ENCODE measurements at places on chromosomes 2 and 18.
A peak's percentile ranks its signal among the peaks of the same experiment; 100 is the strongest.

- no peak for DNase-seq
Measured at GRCh38 chr2:205762881-205763280, 80.6 kb downstream of the NRP2 start.

DNA sequence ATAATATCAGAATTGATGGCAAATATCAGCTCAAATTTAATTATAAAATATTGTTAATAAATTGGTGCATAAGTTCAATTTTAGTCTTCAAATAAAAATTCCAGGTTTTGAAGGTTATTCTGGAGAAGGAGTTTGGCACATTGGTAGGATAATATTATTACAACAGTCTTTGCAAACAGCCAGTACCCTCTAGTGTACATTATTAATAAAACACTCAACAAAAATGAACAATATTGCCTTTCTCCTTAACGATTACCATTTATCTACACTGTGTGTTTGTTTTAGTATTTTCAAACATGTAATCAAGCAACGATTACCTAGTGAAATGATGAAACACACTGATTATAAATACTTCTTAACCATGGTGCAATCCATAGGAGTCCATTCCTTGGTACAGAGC is 334.0 kb upstream of the FSIP2 start:
- DNase-seq, result no peak

- DNase-seq, result no peak
Measured at GRCh38 chr2:179694963-179695362, 166.4 kb downstream of the ZNF385B start.

GRCh38 chr2:153404792-153405191 is 73.8 kb downstream of the RPRM start:
- DNase-seq, result no peak

DNA sequence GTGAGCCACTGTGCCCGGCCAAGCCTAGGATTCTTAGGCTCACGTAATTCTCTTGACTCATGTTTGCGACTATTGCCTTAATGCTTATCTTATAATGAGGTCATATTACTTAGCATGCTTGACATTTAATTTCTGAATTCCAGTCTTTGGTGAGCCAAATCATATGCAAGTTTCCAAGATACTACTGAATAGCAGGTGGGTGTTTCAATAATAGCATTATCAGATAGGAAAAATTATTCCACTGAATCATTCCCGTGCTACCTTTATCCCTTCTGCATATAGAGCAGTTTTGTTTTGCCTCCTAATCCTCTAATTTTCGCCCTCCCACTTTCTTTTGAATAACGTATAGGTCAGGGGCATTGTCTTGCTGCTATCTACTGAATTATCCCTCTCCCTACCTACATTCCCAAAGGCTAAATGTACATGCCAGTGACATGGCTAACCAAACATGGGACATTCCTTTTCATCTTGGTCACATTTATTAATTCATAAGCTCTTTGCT is 4.9 kb downstream of the DAW1 start:
- DNase-seq, result no peak

DNA sequence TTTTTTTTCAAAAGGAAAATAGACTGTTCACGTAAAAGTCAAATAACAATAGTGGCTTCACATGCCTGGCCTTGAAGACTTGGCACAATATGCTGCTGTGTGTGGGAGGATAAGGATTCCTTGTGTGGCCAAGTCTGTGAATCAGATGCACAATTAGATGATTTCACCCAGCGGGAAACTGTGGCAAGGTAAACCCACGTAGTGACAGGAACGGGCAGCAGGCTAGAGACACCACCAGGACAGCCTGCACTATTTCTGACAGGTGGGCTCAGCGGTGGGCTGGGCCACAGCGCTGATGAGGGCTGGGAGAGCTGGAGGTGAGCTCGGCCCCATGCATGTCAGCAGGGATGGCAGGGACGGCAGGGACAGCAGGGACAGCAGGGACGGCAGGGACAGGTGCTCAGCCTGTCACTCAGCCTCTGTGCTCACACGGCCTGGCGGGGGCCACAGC is 21.6 kb downstream of the SNORC start:
- no peak for DNase-seq

- no peak for DNase-seq
Measured at GRCh38 chr2:160055726-160056108, 6.7 kb downstream of the PLA2R1 start.

GRCh38 chr18:293536-293935 is 25.7 kb upstream of the THOC1 start:
- no peak for DNase-seq

- DNase-seq, result no peak
Measured at GRCh38 chr2:216606551-216607276, 26.5 kb upstream of the IGFBP2 start.

- DNase-seq, result no peak
Measured at GRCh38 chr18:59501920-59502273, 142.8 kb upstream of the LMAN1 start.

DNA sequence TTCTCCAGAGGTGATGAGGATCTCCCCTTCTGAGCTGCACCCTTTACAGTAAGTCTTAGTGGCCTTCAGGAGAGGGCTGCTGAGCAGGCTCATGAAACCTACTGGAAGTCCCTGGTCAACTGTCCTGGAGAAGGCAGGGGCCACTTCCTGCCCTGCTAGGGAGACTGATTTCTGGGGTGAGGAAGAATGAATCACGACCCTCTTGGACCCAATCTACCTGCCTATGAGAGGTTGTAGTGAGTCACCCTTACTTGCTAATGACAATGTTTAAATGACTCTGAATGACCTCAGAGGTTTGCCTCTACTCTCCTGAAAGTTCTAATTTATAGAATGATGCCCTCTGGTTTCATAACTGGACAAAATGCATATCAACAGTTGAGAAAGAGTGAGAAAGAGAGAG is 79.4 kb upstream of the FAM136A start:
- no peak for DNase-seq

DNA sequence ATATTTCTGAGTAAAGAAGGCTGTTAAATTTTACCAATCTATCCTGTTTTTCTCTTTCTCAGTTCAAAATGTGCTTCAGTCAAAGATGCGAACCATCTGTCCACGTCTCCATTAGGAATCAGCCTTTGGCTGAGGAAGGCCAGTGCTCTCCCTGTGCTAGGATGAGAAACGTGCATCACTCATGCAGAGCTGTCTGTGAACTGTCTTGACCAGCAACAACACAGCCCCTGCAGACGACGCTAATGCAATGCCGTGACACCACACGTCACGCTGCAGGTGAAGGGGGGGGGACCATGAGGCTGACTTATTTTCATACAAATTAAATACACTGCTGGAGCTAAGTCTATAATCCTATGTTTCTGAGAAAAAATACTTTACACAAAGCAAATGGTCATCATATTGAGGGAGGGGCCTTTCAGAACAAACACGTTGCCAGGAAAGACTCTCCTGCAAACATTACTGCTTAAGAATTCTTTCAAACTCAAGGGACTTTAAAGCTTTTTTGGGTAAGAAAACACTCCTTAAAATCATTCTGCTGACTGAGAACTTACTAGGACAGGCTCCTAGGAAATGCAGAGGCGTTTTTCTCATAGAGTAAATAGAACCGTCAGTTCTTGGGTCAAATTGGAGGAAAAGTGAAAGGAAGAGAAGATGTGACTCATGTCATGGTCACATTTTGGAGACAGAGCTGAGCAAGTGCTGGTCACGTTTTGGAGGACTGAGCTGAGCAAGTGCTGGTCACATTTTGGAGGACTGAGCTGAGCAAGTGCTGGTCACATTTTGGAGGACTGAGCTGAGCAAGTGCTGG is 97.0 kb downstream of the MBP start:
- DNase-seq, result no peak

- DNase-seq, result no peak
Measured at GRCh38 chr2:20621366-20622295, 29.3 kb downstream of the HS1BP3 start.

DNA sequence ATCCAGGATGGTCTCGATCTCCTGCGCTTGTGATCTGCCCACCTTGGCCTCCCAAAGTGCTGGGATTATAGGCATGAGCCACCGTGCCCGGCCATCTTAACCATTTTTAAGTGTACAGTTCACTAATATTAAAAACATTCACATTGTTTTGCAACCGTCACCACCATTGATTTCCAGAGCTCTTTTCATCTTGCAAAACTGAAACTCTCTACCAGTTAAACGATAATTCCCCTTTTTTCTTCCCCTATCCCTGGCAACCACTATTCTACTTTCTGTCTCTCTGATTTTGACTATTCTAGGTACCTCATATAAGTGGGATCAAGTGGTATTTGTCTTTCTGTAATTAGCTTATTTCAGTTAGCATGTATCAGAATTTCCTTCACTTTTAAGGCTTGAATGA is 16.8 kb upstream of the NEUROD1 start:
- DNase-seq, result no peak

DNA sequence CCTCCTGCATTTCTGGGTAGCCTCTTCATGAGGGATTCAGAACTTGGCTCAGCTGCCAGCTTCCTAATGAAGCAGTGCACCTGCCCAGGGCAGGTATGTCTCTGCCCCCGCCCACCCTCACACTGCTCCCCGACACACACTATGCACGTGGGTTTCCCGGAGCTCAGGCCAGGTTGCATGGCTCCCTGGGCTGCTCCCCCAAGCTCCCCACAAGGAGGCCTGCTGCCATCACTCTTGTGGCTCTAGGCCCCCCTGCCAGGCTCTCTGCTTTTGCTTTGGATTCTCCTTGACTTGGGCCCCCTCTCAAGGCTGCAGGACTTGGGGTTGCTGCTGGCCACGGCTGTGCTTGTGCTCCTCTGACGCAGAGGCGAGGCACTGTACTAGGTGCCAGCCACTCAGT is 43.6 kb downstream of the ADD2 start:
- no peak for DNase-seq

- DNase-seq, result no peak
Measured at GRCh38 chr2:173589604-173590275, 235.1 kb downstream of the CDCA7 start.

GRCh38 chr18:2417861-2418610 is 153.3 kb downstream of the METTL4 start:
- DNase-seq, result no peak

- no peak for DNase-seq
Measured at GRCh38 chr18:44178476-44178875, 502.2 kb upstream of the SETBP1 start.

DNA sequence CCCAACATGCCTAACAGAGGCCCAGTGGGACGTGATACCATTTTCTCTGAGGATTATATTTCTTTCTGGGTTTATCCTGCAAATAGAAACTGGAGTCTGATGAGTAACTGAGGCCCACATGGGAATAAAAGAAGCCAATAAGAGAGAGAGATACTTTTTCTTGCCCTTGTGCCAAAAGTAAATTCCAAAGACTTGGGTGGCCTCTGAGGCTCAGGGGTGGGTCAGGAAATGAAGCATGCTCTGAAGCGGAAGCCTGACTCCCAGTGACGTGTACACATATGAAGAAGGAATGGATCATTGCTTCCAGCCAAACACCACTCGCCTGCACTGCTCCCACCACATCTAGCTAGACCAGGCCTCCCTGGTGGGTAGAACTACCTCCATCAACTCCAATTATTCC is 273.6 kb upstream of the NCKAP5 start:
- no peak for DNase-seq

GRCh38 chr2:16284941-16285625 is 344.7 kb downstream of the MYCN start:
- DNase-seq, result no peak

- DNase-seq, result no peak
Measured at GRCh38 chr18:5419030-5419429, 123.5 kb upstream of the ZBTB14 start.

GRCh38 chr2:125167152-125167551 is 1142.1 kb downstream of the CNTNAP5 start:
- DNase-seq, result no peak

GRCh38 chr2:30127016-30127893 is 19.6 kb upstream of the YPEL5 start:
- no peak for DNase-seq

DNA sequence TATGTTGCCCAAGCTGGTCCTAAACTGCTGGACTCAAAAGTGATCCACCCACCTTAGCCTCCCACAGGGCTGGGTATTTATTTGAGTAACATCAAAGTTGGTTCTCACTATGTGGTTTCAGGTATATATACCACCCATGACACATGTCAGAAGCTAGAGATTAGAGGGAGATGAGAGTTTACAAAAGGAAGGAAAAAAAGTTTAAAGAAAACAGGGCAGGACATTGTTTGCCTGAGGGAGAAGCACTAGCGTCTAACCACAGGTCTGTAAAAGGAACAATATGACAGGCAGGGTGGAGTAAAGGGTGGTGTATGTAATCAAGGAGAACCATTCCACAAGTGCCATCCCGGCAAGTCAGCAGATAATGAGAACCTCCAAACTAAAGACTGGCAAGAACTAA is 8.5 kb downstream of the CEP76 start:
- no peak for DNase-seq

- peak; percentile 69 for DNase-seq
Measured at GRCh38 chr2:53786705-53787613, at the start of the genes ASB3 and ERLEC1. Gene ASB3, minus strand, starts transcription at chr2:53786953. Its CDS starts 21,381 bp downstream, at chr2:53765572. Gene ERLEC1, plus strand, starts transcription at chr2:53787044. Its CDS starts 167 bp downstream, at chr2:53787211.

- DNase-seq, result no peak
Measured at GRCh38 chr18:26022585-26022984, 67.8 kb downstream of the SS18 start.

- no peak for DNase-seq
Measured at GRCh38 chr18:4074647-4075046, 380.5 kb downstream of the DLGAP1 start.

- no peak for DNase-seq
Measured at GRCh38 chr2:99956232-99957030, 186.0 kb downstream of the AFF3 start.

- no peak for DNase-seq
Measured at GRCh38 chr18:10838553-10838952, 310.8 kb downstream of the PIEZO2 start.

GRCh38 chr18:48571639-48572384 is 33.0 kb downstream of the CTIF start:
- DNase-seq, result no peak

DNA sequence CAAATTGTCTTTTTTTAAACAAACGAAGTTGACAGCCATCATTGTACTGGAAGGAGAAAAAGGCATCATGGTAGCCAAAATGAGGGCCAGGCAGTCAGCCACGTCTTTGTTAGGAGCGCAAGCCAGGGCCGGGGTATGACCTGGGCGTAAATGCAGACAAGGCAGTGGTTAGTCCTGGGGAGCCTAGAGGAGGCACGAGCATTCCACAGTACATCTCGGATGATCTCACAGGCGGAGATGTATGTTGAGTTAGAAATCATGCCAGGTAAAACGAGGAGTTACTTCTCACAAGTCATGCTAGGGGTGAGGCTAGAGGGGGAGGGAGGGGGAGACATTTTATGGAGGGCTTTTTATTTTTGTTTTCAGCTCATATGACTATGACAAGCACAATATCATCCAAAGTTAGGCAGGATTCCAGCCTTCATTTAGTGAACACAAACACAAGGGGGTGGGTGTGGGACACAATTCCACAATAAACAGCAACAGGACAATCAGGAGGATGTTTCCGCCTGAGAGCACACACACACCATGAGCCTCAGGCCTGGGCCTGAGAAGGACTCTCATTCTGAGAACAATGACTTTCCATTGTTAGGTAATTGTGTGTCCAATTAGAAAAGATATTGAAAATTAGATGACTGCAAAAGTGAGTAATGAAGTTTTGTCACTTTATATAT is 64.4 kb upstream of the PGAP1 start:
- DNase-seq, result no peak

GRCh38 chr2:85699325-85699724 is 5.2 kb downstream of the GNLY start:
- no peak for DNase-seq

- no peak for DNase-seq
Measured at GRCh38 chr2:137951586-137951985, 12.7 kb upstream of the HNMT start.

Data from activated T-helper 1 cell treated with anti-CD3 and anti-CD28 coated beads, Interleukin-2, amount 50 U/mL, for 16 hours (primary cell).